ENCODE measurements at places on chromosomes 11 and 22.

GRCh38 chr11:60482361-60482760 is 10.2 kb upstream of the MS4A12 start:
- no peak for DNase-seq

DNA sequence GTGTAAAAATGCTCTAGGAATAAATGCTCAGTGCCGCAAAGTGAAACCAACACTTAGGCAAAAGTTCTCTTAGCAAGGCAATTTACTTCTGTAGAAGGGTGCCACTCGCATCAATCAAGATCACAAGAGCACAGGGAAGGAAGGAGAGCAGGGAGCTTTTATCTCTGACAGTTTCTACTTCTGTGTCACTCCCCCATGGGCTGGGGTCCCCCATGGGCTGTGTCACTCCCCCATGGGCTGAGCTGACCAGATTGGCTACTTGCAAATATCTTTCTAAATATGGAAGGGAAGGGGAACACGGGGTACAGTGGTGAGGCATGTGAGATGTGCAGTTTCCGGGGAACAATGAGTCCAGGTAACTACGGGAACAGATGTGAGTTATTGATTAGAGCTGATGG is 397 bp downstream of the OR52N2 start:
- DNase-seq: peak; percentile 2

DNA sequence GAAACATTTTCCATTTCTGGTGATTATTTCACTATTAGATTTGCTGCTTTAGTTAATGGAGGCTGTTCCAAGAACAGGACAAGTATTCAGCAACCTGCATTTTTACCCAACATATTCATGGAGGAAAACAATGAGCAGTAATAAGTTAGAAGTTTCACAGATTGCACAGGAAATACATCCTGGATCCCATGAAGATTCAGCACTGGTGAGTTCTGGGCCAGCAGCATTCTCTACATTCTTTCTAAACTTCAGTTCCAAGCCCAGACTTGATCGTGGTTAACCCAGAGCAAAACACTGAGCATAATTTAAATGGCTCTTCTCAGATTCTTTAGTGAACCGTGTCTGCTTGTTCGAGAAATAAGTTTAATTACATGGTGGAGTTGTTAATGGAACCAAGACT is 3.8 kb downstream of the FJX1 start:
- DNase-seq: peak; percentile 76

GRCh38 chr11:64687204-64687603 is 35.8 kb downstream of the NRXN2 start:
- no peak for DNase-seq

- no peak for DNase-seq
Observed at GRCh38 chr22:25078591-25078990, 121.1 kb upstream of the CRYBB3 start.

DNA sequence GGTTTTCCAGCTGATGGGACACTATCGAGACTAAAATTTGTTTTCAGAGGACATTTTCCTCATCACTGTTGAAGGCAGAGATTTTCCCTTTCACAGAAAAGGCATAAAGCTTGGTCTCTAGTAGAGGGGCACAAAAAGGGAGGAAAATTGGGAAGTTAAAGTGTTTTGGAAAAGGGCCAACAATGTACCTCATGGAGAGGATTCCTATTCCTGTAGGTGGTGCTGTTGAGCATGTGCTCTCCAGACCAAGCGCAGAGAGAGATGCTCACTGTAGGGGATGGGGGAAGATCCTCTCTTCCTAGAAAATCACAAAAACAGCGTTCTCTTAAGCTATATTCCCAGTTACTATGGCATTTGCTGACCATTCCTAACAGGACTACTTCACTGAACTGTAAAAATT is 44.9 kb downstream of the OR4C46 start:
- DNase-seq: no peak

DNA sequence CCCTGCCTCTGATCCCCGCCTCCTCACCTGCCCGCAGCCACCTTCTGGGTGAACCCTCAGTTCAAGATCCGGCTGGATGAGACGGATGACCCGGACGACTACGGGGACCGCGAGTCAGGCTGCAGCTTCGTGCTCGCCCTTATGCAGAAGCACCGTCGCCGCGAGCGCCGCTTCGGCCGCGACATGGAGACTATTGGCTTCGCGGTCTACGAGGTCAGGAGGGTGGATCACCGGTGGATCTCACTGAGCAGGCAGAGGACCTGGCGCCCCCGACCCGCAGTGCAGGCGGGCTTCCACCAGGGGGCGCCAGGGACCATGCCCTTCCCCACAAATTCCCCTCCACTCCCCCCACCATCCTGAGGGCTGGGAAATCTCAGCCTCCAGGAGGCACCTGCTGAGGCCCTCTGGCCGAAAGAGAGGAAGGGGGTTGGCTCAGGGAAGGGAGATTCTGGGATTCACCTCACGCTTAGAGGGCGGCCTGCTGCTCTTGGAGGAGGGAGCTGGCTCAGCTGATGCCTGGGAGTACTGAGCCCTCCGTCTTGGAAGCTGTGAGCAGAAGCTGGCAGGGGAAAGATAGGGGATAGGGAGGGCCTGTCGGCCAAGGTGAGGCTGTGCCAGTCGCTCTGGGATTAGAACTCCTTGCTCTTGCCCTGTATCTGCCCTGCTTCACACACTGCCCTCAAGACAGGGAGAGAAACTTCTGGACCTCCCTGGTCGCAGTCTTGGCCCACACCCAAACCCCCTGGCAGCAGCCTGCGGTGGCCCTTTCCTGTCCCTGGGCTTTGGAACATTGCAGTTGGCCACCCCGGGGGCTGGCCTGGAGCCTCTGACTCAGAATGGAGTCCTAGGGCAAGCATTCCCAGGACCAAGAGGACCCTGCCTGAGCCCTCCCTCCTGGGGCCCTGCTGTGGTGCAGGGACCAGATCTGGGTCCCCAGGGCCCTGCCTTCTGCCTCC is 23.2 kb downstream of the CAPN1 start:
- DNase-seq: no peak

DNA sequence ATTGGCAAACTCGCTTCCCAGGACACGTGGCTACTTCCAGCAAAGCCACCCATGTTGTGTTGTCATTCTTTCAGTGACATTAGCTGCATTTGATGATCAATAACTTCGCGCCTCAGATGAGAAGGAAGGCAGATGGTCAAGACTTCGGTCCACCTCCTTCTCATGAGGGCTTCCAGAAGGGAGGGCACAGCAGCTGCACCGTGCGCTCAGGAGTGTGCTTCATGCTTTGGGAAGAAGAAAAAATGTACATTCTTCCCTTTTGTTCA is 25.3 kb downstream of the IGLL5 start:
- DNase-seq: no peak

- DNase-seq: no peak
Observed at GRCh38 chr11:116946414-116946813, 109.0 kb upstream of the APOA1 start.

GRCh38 chr22:29917052-29917902 is 34.3 kb downstream of the MTMR3 start:
- no peak for DNase-seq

DNA sequence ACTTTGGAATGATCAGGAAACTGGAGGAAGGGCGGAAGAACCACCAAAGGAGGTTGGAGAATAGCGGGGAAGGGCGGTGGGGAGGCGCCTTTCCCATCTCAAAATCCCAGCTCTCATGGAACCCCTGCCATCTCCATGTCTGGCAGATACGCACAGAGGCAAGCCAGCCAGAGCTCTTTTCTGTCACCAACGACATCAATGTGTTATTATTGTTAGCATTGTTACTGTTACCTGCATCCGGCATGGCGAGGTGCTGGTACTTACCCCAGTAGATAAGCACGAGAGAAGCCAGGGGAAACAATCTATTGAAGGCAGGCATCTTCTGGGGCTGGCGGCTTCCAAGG is 969 bp downstream of the SCN3B start:
- DNase-seq: no peak

- DNase-seq: no peak
Observed at GRCh38 chr11:25119416-25119815, 622.6 kb downstream of the LUZP2 start.

- DNase-seq: no peak
Observed at GRCh38 chr11:117816151-117816741, 8.3 kb downstream of the FXYD2 start.

- no peak for DNase-seq
Observed at GRCh38 chr22:30705710-30706651, 11.3 kb downstream of the OSBP2 start.

GRCh38 chr11:76667271-76667818 is 3.2 kb downstream of the LRRC32 start:
- no peak for DNase-seq

DNA sequence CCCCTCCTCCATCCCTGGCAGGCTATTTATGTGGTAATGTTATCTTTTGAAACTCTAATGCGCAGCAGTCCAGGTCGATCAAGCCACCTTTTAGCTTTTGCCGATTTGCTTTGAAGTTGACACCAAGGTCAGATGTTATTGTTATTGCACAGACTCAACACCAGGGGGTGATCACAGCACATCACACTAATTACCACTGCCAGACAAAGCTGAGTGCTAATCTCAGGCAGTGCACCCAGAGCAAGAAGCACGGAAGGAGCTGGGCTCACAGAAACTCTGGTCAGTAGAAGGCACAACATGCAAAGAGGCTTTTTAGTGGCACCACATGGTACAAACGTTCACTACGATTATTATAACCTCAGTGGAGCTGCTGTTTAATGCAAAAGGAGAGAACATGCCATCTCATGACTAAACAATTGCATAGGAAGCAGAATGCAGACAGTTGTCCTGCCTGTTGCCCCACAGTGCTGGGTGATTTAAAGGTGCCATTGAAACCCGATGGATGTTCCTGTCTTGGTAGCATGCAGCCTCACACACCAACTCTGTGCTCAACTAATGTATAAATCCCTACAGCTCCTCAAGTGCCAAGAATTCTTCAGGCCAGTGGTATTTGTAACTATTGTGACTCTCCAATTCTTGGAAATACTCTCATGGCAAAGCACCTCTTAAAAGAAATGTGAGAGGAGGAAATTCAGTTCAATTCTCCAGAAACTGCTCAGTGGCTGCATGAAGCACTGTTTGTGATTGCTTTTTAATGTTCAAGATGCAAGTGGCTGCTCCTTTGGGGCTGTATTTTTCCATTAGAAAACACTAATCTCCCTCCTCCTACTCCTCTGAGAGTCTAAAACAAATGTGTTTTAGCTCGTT is 353.9 kb upstream of the DDI1 start:
- peak; percentile 85 for DNase-seq

GRCh38 chr22:32204856-32205722 is at the start of gene RFPL2:
RFPL2 (minus strand) TSS chr22:32205073; CDS start chr22:32202451, 2,622 bp downstream.
- DNase-seq: no peak

GRCh38 chr11:106242718-106243415 is 165.4 kb downstream of the AASDHPPT start:
- DNase-seq: no peak
